Chondrocyte (in vitro differentiated cells): ENCODE measurements at places on chromosomes 11 and 22. TPM values are rescaled to one million over a fixed set of nuclear protein-coding genes. Genes with fewer than 3 reads are reported as not detected.

The CEND1 gene
- total RNA-seq: 0.20 to 0.67 TPM (median 0.41 TPM) in 3 replicates

The CALCA gene
- total RNA-seq: not detected in 3 replicates

DNA sequence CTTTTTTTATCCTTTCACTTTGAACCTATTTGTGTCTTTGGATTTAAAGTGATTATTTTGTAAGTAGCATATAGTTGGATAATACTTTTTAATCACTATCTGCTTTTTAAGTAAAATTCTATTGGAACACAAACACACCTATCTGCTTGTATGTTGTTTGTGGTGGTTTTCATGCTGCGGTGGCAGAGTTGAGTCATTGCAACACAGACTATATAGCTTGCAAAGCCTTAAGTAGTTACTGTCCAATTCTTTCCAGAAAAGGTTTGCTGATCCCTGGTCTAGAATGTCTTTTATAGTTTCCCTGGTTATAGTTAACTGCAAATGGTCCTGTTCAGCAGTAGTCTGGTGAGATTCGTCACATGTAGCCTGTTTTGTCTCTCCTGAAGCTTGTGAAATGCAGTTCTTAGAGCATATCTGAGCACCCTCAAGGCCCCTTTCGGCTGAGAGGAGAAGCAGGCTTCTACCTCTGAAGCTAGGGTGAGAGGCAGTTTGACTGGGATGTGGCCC, 21.5 kb downstream of the SHANK3 start:
- H3K27me3 ChIP-seq: peaks cover 1% of the 10 kb centered on the region
- H3K27ac ChIP-seq: no peak overlapping the region
- no peak overlapping the region for H3K4me3 ChIP-seq
- DNase-seq: no peak

DNA sequence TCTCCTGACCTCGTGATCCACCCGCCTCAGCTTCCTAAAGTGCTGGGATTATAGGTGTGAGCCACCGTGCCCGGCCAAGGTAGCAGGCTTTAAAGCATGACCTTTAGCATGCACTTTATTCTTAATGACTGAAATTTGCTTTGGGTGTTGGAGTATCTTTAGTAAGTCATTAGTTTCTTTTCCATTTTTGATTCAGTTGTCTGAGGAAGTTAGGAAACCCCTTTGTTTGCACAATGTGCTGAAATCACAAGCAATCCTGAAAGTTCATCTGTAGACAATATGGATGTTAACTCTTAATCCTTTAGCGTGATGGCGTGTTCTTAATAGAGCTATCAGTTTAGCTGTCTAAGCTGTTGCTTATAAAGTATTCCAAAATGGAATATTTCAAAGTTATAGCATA, 16.8 kb downstream of the SDHD start:
- no peaks in the 10 kb centered on the region for H3K27me3 ChIP-seq
- no peak for DNase-seq
- H3K4me1 ChIP-seq: peaks cover 23% of the 10 kb centered on the region
- H3K27ac ChIP-seq: no peak overlapping the region

- no peaks in the 10 kb centered on the region for H3K4me1 ChIP-seq
- no peak for DNase-seq
- no peaks in the 10 kb centered on the region for H3K36me3 ChIP-seq
- H3K4me3 ChIP-seq: no peak overlapping the region
- H3K27me3 ChIP-seq: peaks cover 22% of the 10 kb centered on the region
Measured at GRCh38 chr11:17609291-17610084, 62.4 kb downstream of the OTOG start.
